ENCODE measurements at places on chromosomes 4 and X.

- DNase-seq = no peak
- H3K4me1 ChIP-seq = no peaks in the 10 kb centered on the region
- H3K36me3 ChIP-seq = no peaks in the 10 kb centered on the region
These were observed 35.2 kb upstream of the LNX1 start for GRCh38 chr4:53626491-53626890.

DNA sequence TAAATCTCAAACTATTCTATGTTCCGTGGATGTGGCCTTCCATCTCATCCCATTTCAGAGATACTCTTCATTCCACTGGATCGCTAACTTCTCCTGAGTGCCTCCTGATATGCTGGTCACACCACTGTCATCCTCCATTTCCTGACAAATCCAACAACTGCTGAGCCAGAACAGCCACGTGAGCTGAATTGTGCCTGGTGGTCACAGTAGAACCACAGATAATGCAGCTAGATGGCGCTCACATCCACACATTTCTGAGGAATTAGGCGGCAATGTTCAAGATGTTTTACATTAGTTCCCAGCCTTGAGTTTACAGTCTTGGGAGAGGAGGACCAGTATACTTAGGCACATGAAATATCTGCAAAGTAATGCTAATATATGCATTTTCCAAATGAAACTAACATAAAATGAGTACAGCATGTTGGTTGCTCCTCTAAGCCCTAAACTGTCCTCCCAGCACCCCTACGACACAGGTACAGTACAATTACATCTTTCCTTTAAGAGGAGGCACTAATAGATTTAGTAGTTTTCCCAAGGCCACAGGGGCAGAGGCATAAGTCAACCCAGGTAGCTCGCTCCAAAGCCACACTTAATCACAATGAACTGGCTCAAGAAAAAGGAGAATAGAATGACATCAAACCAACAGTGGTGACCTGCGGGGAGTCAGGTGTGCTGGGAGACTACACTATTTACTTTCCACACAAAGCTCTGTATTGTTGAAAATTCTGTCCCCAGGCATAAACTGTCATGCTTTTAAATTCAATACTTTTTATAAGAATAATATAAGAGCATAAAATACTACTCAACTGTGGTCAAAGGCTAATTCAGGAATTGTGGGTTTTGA is 134.2 kb downstream of the CHIC2 start:
- peak; percentile 54 for DNase-seq
- no peaks in the 10 kb centered on the region for H3K27me3 ChIP-seq
- H3K4me3 ChIP-seq = no peak overlapping the region
- H3K36me3 ChIP-seq = peaks cover 2% of the 10 kb centered on the region

- no peak overlapping the region for H3K27ac ChIP-seq
- no peak overlapping the region for H3K4me3 ChIP-seq
- no peaks in the 10 kb centered on the region for H3K36me3 ChIP-seq
- H3K4me1 ChIP-seq = no peaks in the 10 kb centered on the region
These were observed 665.5 kb downstream of the CCSER1 start for GRCh38 chr4:90792696-90793095.

GRCh38 chr4:7428261-7429068 is 6.3 kb downstream of the PSAPL1 start:
- H3K27ac ChIP-seq = no peak overlapping the region
- no peaks in the 10 kb centered on the region for H3K36me3 ChIP-seq
- H3K4me3 ChIP-seq = no peak overlapping the region

DNA sequence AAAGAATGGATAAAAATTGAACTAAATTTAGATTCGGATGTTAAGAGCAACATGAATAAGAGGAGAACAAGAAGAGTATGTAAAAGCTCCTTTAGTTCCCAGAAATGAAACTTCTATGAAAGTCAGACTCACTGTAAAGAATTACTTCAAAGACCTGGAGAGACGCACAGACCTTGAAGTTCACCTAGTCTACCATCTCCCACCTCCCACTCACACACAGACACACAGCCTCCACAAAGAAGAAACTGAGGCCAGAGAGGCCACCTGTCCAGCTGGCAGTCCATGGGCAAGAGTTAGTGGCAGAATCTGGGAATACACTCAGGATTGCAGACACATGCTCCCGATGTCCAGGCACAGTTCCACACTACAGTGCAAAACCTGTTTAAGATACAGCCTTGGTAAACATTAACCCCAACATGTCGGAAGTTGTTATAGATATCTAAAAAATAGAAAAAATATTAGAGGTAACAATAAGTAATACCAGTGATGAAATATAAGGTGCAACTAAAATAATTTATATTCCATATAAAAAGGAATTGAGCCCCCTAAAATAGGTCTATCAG is 288.8 kb downstream of the INPP4B start:
- no peak overlapping the region for H3K4me3 ChIP-seq
- no peaks in the 10 kb centered on the region for H3K36me3 ChIP-seq
- no peaks in the 10 kb centered on the region for H3K27me3 ChIP-seq
- no peak for DNase-seq
